Right ventricle myocardium superior (tissue), 1 donor: ENCODE measurements at places on chromosomes 2 and 18. TPM values are rescaled to one million over a fixed set of nuclear protein-coding genes. Genes with fewer than 3 reads are reported as not detected.

GRCh38 chr18:31649978-31650719, 34.2 kb downstream of the B4GALT6 start:
- no peak for DNase-seq

DNA sequence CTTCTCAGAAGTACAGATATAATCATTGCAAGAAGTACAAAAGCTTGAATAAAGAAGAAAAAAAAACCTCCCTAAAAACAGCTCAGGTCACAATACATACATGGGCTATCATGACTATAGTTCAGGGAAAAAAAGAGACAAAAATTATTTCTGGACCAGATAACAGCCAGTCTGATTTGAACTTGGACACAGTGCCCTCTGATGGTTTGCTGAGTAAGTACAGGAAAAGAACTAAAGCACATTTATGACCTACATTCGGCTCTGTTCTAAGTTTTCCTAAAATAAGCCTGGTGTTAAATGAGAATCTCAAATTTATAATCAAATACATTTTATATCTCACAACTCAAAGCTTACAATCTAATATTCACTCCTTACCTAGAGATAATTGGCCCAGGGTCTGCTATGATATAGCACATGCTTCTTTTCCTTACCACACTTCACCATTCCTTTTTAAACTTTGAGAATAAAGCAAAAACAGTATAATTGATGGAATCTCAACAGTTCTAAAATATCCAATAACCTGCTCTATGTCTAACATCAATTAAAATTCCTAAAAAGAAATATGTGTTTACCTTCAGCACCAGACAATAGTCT, 81.1 kb downstream of the RAPH1 start:
- no peak for DNase-seq

DNA sequence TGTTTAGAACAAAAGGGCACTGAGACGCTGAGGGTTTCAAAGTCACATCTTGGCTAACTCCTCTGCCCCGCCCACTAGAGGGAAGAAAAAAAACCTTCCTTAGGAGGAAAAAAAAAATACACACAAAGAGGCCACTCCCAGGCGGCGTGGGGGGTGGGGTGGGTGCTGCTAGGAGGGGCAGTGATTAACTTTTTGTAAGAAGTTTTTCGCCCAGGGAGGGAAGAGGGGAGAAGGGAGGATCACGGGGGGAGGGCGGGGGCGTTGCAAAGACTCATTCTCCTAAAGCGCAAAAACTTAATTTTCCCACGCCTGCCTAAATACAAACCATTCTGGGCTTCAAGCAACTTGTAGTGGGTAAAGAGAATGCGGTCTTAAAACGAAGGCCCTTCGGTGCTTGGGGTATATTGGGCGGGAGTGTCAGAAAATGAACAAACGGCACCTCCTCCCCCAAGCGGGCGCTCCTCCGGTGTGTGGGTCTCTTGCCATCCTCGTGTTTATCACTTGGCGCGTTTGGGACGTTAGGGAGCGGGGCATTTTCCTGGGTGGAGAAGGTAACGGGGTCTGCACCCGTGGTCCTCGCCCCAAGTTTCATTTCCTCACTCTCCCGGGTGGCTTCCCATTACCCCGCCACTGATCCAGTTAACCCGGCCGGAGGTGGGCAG, 1.7 kb downstream of the CXCR4 start:
- DNase-seq, result peak; percentile 69

GRCh38 chr2:15041429-15041837, 408.9 kb downstream of the LRATD1 start:
- peak; percentile 40 for DNase-seq

- no peak for DNase-seq
Observed at GRCh38 chr18:1464444-1465217, 560.0 kb downstream of the ADCYAP1 start.

DNA sequence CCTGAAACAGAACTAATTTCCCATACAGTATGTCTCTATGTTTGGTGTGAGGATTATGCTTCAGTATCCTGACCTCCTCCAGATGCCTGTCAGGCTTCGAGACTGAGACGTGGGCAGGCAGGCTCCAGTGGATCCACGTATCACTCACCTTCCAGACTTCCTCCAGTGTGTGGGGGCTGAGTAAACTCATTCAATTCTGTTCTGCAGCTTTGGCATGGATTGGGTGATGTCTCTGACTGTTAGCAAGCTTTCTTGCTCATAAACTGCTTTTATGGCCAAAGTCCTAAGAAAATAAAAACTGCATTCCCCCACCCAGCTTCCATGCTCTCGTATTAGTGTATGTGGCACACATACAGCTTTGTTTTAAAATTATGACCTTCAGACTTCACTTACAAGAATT, 53.6 kb downstream of the CCDC93 start:
- no peak for DNase-seq

SLC14A1 gene
- 32.8 TPM for total RNA-seq

HNMT gene
- total RNA-seq, result 12.7 TPM

- peak; percentile 49 for DNase-seq
Observed at GRCh38 chr2:227033471-227034148, 130.4 kb downstream of the COL4A4 start.

RHBDD1 gene
- 29.5 TPM for total RNA-seq

DNA sequence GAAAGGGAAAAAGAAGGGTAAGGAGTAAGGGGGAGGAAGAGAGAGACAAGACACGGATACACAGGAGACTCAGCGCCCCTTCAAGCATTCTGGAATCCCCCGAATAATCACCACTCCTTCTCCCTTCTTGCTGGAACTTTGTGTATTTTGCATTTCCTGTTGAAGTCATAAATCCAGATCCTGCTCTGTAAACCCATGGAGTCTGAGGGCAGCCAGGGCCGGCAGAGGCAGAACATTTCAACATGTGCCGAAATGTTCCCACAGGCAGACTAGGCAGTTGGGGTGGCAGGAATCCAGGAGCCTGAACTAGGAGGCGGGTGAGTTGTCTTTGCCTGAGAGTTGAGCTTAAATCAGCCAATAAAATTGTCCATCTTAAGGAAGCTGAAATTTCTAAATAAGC, 193.1 kb downstream of the SH3RF3 start:
- DNase-seq, result peak; percentile 92

RESP18 gene
- not detected for total RNA-seq

DNA sequence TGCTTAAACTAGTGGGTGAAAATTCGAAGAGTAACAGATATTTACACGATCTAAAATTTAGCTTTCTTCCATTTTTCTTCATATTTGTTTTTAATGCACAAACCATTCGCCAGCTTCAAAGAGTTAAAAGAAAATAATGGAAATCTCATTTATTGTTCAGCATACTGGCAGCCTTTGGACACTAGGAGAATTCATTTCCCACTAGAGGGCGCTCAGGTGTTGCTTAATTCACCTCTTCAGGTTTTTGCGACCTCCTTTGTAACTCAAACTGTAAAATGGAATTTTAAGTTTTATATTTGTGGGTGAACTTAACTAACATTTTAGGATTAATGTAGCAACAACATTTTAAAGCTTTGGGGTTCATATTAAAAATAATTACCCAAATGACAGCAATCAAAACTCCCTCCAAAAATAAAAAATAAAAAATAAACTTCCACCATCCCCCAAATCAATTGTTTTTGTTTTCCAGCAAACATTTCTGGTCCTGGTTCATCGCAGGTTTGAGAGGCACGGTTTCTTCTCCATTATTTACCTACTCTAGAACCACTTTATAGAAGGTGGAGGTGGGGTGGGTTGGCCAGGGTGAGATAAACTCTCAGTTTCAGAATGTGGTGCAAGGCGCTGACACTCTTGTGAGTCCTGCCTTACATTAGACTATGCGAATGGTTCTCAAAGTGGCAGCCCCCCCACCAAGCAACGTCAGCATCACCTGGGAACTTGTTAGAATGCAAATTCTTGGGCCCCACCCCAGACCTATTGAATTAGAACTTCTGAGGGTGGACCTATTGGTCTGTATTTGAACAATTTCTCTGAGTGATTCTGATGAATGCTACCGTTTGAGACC, 24.7 kb upstream of the PNPT1 start:
- no peak for DNase-seq

GRCh38 chr18:47283476-47283875, 32.0 kb upstream of the SKOR2 start:
- no peak for DNase-seq
